Inflammatory macrophage treated with lipopolysaccharide for 4 hours (primary cell): ENCODE measurements at places on chromosomes 16 and 17.

DNA sequence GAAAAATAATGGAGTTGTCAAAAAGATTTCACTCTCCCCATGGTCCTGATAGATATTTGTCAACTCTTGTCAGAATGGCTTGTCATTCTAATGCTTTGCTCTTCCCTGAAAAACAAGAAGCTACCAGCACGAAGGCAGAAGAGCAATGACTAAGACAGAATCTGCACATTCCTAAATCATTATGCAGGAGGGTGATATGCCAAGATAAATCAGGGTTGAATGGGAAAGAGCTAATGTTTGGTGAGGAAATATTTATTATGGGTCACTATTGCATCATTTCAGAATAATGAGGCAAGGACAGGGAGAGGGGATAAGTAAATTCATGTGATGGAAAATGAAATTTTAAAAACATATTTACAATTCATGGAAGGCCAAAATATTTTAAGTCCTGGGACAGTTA, 297.5 kb upstream of the XYLT1 start:
- no peak for DNase-seq

GRCh38 chr17:69608141-69608540, 193.6 kb downstream of the MAP2K6 start:
- no peak for DNase-seq

DNA sequence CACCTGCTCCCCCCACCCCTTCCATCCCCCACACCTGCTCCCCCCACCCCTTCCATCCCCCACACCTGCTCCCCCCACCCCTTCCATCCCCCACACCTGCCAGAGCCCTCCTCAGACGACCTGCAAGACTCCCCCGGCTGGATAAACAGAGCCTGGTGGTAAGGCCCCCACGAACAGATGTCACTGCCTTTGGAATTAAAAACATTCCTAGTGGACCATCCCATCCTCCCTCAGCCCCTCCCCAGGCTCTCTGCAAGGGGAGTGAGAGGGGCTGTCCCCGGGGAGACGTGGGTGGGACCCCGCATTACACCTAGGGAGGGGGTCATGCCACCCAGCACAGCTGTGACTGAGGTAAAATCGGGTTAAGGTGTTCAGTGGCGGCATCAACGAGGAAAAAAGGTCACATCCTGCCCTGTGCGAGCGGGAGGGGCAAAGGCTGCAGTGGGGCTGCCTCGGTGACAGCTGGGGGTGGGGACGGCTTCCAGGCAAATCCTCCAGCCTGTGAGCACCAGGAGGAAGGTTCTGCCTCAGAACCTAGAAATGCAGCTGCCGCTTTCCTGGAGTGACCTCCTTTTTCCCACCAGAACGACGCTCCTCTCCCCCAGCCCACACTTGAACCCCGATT, 38.7 kb downstream of the TIMM22 start:
- DNase-seq = no peak

- no peak for DNase-seq
Observed at GRCh38 chr17:2210726-2211125, 92.9 kb downstream of the SMG6 start.

DNA sequence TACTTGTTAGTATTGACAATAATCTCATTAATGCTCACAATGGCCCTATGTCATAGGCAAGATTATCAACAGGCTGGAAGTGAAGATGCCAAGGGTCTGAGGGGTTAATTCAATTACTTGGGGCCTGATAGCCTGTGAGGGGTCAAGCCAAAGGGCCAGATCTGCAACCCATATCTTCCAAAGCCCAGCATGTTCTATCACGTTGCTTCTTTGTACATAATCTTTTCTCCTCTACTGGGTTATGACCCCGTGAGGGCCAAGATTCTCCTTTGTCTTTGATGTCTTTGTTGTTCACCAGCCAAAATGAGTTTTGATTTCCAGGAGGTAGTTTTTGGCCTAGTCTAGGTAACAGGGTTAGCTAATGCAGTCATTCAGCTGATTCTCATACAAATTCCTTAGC, 347.2 kb downstream of the UTP18 start:
- DNase-seq = no peak

DNA sequence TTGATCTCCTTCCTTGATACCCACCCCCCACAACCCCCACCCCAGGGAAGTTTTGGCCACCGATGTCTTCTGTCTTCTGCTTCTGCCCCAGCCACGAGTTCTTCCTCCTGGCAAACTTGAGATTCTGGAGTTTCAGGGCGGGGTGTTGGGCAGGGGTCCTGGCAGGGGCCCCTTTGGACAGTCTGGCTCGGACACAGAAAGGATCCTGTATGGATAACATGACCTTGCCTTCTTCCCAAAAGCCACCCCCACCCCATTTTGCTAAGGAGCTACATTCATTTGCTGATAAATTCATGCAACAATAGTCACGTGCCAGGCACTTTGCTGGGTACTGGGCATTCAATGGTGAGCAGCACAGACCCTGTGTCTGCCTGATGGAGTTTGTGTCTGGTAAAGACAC, 5.9 kb upstream of the COL1A1 start:
- DNase-seq = no peak

DNA sequence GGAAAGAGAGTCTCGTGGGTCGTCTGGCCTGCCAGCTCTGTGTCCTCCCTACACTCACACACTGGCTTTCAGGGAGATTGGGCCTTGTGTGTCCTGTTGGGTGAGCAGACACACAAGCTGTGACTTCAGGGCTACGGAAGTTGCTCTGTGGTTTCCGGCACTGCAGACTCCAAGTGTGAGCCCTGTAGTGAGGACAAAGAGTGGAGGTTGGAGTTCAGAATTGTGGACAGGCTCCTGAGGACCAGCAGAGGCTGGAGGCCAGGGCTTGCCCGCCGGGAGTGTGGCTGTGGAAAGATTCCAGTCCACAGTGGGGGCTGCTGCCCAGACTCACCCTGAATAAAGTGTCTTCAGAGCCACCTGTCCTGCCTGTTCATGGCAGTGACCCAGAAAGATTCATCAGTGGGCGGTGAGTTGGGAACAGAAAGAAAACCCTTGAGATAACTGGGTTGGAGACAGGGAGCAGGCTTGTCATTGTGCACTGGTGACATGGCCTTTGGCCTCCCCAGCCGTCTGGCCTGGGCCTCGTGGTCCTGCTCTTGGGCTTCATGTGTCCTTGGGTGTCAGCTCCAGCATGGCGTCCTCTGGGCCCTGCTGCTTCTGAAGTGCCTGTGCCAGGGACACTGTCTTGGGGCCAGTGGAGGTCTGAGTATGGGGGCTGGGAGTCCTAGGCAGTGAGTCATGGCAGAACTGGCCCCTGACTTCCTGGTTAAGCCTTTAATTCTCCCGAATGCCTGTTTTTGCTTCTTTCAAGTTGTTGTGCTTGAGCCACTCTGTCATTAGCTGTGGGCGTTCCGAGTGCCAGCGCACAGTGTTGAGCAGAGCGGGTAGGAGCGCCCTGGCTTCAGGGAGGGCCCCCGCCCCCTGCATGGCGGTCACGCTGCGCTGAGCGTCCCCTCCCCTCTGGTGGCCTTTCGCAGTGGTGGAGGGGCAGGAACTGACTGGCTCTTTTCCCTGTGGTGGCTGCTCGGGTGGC, 19.9 kb upstream of the ZNF750 start:
- DNase-seq = peak; percentile 86

- DNase-seq = no peak
Observed at GRCh38 chr16:15741207-15741871, 91.3 kb downstream of the NDE1 start.

- DNase-seq = peak; percentile 64
Observed at GRCh38 chr16:15949210-15950160, at the start of gene ABCC1. Gene ABCC1 (plus strand): TSS chr16:15949616. CDS start chr16:15949752, 136 bp downstream.

- DNase-seq = no peak
Observed at GRCh38 chr17:48570325-48571023, 7.7 kb downstream of the HOXB4 start.

- DNase-seq = no peak
Observed at GRCh38 chr16:56690420-56691122, 8.3 kb downstream of the MT1X start.

DNA sequence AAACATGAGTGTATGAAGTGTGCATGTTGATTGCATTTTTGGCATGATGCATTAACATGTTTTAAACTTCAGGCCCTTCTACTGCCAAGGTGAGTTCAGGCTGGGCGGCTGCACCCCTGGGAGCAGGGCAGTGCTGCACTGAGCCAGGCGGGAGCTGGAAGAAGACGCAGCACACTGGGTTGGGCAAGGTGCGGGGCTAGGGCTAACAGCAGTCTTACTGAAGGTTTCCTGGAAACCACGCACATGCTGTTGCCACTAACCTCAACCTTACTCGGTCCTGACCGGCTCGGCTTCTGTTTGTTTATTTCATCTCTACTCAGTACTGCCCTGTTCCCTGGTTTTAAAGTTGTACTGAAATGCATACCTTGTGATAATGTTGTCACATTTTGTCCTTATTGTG, 61.0 kb downstream of the MAP2K4 start:
- DNase-seq = no peak

DNA sequence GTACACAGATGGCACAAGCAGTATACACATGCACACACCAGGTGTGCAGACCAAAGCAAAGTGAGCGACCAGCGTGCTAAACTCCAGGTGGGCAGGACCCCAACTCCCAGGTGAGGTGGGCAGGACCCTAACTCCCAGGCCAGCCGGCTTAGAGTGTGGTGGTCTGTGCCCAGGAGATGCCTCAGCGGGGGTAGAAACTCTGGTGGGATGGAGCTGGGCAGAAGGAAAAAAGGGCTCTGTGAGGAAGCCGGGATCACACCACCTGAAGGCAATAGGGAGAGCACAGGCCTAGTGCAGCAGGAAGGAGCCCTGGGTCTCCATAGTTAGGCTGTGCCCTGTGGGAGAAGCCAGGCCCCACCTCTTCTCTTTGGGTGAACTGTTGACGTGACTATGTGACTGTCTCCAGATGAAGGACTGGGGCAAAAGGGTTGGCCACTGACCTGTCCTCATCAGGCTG, 1.6 kb upstream of the FOXJ1 start:
- DNase-seq = no peak

DNA sequence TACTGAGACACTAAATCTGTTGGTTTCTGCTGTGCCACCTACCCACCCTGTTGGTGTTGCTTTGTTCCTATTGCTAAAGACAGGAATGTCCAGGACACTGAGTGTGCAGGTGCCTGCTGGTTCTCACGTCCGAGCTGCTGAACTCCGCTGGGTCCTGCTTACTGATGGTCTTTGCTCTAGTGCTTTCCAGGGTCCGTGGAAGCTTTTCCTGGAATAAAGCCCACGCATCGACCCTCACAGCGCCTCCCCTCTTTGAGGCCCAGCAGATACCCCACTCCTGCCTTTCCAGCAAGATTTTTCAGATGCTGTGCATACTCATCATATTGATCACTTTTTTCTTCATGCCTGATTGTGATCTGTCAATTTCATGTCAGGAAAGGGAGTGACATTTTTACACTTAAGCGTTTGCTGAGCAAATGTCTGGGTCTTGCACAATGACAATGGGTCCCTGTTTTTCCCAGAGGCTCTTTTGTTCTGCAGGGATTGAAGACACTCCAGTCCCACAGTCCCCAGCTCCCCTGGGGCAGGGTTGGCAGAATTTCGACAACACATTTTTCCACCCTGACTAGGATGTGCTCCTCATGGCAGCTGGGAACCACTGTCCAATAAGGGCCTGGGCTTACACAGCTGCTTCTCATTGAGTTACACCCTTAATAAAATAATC, 14.6 kb downstream of the STH start:
- no peak for DNase-seq

GRCh38 chr16:63789603-63790002, 1332.3 kb downstream of the CDH11 start:
- no peak for DNase-seq

DNA sequence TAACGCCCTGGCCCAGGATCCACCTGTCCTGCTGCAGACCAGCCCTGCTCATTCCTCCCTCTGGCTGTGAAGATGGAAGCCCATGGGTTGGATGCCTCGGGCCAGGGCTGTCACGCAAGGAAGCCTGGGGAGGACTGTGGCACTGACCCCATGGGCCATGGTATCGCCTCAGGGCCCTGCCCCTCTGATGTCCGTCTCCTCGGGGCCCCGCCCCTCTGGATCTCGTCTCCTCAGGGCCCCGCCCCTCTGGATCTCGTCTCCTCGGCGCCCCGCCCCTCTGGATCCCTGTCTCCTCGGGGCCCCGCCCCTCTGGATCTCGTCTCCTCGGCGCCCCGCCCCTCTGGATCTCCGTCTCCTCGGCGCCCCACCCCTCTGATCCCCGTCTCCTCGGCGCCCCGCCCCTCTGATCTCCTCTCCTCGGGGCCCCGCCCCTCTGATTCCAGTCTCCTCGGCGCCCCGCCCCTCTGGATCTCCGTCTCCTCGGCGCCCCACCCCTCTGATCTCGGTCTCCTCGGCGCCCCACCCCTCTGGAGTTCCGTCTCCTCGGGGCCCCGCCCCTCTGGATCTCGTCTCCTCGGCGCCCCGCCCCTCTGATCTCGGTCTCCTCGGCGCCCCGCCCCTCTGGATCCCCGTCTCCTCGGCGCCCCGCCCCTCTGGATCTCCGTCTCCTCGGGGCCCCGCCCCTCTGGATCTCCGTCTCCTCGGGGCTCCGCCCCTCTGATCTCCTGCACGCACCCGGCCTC, 24.0 kb downstream of the METRNL start:
- DNase-seq = no peak

- peak; percentile 69 for DNase-seq
Observed at GRCh38 chr16:68473358-68474070, 25.2 kb upstream of the SMPD3 start.

DNA sequence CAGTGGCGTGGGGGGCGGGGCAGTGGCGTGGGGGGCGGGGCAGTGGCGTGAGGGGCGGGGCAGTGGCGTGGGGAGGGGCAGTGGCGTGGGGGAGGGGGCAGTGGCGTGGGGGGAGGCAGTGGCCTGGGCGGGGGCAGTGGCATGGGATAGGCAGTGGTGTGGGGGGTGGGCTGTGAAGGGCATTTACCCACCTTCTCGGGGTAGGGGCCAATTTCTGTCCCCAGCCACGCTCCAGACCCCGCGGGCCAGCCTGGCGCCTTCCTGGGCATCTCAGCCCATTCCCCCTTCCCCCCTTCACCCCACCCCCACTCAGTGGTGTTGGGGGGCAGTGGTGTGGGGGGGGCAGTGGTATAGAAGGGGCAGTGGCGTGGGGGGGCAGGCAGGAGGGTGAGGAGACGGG, 92.7 kb downstream of the LITAF start:
- DNase-seq = no peak

- no peak for DNase-seq
Observed at GRCh38 chr16:19872935-19873334, 11.7 kb downstream of the GPRC5B start.

DNA sequence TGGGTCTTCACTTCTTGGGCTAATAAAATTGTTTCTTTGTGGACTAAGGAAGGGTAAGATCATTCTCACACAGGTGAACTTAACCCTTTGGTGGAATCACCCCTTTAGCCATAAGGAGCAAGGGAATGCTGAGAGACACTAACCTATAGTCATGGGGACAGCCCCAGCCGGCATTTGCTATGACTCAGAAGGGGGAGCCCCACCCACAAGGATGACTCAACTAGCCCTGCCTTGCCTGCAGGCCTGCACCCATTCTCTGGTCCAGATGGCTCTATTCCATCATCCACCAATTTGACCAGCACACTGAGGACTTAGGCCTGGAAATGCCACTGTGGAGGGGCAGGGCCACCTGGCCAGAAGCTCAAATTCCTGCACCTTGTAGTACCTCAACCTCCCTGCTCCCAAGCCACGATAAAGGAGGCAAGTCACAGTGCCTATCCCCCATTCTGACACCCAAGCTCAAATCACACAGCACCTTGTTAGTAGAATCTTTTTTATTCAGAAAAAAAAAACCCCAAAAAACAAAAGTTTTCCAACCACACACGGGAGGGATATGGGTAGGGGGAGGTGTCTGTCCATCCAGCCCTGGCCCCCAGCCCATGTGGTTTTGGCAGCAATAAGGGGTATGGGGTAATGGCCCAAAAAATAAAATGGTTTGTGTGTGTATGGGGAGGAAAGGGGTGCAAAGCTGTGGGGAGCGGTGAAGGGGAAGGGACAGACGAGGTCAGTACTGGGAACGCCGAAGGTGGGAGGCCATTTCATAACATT, 3.0 kb downstream of the PFN1 start:
- DNase-seq = peak; percentile 93
